ENCODE measurements at places on chromosomes 6 and 20.
A peak's percentile ranks its signal among the peaks of the same experiment; 100 is the strongest.

- DNase-seq: no peak
These were observed 88.4 kb upstream of the KCNG1 start for GRCh38 chr20:51111290-51111689.

- no peak for DNase-seq
These were observed 8.2 kb downstream of the TRIM31 start for GRCh38 chr6:30104661-30105060.

DNA sequence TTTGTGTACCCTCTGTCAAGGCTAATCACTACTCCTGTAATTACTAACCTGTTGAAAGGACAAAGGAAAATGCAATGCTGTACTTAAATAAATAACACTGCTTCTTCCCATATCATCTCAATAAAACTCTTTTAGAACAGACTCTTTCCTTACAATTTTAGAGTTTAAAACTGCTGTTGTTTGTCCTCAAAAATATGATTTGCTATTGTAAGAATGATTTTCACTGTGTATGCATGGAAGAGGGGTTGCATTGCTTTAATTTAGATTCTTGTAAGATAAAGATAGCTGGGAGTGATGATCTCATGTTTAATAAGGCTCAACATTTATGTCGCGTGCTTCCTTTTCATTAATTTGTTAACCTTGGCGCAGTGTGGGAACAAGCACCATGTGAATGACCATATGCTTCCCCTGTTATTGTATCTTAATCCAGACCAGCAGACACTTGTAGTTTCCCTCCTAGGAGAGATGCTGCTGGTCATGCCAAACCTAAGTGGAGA, 89.8 kb upstream of the ATXN1 start:
- no peak for DNase-seq

GRCh38 chr6:1336246-1336843, 24.4 kb downstream of the FOXQ1 start:
- no peak for DNase-seq

GRCh38 chr20:33423141-33423834, 20.3 kb downstream of the SNTA1 start:
- peak; percentile 59 for DNase-seq
